ENCODE measurements at places on chromosomes 5 and 9.

GRCh38 chr9:114256827-114257328, 66.0 kb upstream of the ORM1 start:
- DNase-seq = no peak

DNA sequence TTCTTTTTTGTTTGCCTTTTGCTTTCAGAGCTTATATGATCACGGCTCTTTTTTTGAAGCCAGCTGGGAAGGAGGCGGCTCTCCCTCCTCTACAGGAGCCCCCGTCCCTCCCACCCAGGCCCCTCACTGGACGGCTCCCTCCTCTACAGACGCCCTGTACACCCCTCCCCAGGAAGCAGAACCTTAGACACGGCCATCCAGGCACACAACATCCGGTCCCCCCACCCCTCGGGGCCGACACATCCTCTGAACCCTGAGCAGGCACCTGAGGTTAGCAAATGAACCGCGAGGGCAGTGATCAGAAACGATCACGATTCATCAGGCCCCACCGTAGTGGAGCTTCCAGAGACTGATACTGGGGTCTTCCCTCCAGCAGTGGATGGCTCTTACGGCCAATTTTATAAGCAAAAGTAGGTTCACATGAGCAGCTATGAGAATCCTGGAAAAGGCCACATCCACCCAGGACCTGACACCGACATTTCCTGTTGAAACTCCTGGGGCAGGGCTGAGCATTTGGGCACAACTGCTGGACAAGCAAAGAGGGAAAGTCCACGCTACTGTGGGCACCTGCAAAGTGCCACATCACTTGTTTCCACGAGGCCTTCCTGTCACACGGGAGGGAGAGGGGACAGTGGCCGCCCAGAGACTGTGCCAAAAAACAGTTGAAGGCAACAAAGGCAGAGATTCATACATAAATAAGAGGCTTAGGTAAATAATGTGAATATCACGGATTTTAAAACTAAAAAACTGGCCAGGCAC, 78.9 kb downstream of the SEMA4D start:
- no peak for DNase-seq

- DNase-seq = no peak
Measured at GRCh38 chr9:128105538-128106175, 21.9 kb downstream of the PTGES2 start.

- DNase-seq = no peak
Measured at GRCh38 chr9:122051351-122052321, 41.5 kb downstream of the TTLL11 start.

- DNase-seq = no peak
Measured at GRCh38 chr9:8133606-8134005, 334.0 kb upstream of the DMAC1 start.

DNA sequence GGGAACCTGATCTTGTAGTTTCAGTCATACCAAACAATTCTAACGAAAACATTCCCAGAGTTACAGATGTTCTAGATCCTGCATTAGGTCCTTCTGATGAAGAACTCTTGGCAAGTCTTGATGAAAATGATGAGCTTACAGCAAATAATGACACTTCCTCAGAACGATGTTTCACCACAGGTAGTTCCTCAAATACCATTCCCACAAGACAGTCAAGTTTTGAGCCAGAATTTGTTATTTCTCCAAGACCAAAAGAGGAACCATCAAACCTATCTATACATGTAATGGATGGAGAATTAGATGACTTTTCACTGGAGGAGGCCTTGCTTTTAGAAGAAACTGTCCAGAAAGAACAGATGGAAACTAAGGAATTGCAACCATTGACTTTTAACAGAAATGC, 21.0 kb downstream of the RMI1 start:
- no peak for DNase-seq

All from NCI-H748 treated with DMSO at 0.1 percent for 48 hours (cell line).